ENCODE measurements at places on chromosomes 5 and 9.

- DNase-seq = no peak
These were observed 14.4 kb upstream of the TMOD1 start for GRCh38 chr9:97487107-97487506.

DNA sequence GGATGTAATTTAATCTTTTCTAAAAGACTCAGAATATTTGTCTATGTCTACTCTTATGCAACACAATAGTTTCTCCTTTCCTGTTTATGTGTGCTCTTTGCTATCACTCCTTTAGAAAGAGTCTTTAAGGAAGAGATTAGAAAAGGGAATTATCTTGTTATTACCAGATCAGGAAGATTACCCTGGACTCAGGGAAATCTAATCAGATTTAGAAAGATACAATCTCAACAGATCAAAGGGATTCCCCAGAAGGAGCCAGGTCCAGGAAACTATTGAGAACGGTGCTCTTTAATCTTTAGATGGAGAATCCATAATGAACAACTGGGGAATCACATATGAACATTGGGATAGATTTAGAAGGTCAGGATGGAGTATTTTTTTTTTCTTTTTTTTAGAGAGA is 32.4 kb upstream of the ZFR start:
- no peak for DNase-seq

DNA sequence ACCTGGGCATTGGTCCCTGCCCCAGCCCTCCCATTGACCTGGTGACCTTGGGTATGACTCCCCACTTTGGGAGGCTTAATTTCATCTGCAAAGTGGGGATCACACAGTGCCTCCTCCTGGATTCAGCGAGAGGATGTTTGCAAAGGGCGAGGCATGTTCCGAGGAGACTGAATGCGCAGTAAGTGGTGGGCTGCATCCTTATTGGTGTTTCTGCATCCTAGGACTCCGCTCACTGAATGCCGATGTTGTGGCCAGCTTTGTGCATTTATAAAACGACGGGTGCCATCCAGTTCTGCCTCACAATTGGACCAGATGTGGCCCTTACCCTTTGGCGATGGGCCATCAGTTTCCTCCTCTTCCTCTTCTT is 23.5 kb upstream of the AIF1L start:
- no peak for DNase-seq

GRCh38 chr9:109789556-109789955 is 9.6 kb downstream of the PALM2AKAP2 start:
- no peak for DNase-seq

GRCh38 chr5:93574491-93575305 is 6.3 kb downstream of the NR2F1-AS1 start:
- DNase-seq = no peak

DNA sequence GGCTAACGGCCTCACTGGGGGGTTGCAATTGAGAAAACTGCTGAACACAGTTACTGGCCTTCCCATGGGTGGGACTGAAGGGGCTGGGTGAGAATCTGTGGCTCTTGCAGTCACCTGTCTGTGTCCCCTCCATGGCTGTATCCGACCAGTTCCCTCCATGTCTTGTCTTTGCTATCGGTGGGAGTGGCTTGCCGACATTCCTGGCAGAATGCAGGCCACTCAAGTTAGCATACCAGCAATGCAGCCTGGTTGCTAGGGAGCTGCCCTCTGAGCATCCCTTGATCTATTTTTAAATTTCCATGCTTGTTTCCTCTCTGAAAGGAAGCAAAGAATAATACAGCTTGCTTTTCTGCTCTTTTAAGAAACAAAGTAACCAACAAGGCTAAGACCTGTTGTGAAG is 1509.7 kb upstream of the WWC1 start:
- no peak for DNase-seq

DNA sequence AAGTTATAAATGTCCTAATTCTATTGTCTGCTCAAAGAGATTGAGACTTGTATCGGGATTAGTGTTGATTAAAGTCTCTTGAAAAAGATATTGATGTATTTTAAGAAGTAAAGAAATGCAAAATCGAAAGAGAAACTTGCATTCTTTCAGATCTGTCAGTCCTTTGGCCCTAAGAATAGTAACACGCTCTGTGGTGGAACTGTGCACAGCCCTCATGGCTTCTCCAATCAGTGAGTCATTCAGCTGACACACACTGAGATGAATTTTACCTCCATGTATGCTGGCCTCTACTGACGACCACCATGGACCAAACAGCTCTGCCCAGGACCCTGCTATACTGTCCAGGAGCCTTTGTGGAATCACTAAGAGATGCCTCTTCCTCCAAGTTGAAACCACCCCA is 232.4 kb downstream of the ESM1 start:
- no peak for DNase-seq

GRCh38 chr9:18923167-18923566 is 109.8 kb downstream of the SAXO1 start:
- no peak for DNase-seq

DNA sequence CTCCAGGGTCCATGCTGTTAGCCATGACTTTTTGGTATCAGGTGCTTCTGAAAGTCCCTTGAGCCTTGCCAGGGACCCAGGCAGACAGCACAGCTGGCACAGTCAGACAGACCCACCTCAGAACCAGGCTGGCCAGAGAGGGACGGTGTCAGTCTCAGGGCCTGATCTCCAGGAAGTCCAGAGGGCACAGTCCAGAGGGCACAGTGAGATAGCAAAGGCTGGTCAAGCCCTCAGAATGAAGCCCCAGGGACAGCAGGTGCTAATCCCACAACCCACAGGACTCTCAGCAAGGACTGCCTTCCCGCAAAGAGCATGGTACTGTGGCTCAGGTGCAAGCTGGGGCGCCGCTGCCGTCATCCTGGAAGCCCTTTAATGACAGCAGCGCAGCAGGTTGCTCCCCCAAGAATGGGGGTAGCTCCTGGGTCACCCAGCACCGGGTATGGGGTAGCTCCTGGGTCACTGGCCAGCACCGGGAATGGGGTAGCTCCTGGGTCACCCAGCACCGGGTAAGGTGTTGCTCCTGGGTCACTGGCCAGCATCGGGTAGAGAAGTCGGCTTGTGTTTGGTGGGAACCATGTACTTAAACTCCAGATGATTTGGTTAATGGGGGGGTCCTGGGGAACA is 105.6 kb upstream of the PHYKPL start:
- DNase-seq = no peak

- no peak for DNase-seq
These were observed 543.0 kb downstream of the MAT2B start for GRCh38 chr5:164048359-164048926.

DNA sequence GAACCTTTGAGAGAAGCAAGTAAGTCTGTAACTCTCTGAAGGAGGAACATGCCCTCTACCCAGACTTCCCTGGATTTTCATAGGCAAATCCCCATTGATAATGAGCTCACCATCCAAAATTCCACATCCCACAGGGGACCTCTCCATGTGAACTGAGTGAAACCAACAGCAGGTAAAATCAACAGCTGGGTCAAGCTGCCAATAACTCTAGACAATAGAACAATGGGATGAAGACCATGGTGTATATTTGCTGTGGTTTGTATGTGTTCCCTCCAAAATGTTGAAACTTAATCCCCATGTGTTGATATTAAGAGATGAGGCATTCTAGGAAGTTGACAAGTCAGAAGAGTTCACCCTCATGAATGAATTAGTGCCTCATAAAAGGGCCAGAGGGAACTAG is 110.2 kb upstream of the MYO10 start:
- no peak for DNase-seq

DNA sequence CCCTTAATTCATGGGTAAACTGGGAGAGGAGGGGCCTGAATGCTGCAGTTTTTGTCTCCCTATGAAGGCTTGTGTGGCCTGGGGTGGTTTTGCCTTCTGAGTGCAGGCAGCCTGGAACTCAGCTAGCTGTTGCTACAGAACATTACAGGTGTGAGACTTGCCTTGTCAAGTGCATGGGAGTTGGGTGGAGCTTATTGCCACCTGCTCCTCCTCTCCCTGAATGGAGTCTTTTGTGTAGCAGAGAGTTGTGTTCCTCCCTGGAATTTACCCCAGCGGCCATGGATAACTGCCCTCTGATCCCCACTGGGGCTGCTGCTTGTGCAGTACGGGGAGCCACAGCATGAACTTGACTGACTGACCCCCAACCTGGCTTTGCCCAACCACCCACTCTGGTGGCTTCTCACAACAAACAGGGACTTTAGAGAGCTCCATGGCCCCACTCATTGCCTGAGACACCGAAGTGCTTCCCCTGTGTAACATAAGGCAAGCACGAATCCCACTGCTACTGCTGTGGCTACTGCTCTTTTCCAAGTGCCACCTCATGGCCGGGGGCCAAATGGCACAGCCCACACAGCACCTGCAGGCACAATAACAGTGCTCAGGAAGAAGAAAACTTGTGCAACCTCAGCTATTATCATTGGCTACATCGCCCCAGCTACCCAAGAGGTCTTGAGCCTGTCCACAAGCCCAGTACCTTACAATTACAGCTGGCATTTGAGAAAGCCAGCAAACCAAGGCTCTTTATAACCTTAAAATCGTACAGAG is 942.9 kb downstream of the CDH18 start:
- no peak for DNase-seq

- no peak for DNase-seq
These were observed 172.4 kb downstream of the IRX2 start for GRCh38 chr5:2579126-2579525.

DNA sequence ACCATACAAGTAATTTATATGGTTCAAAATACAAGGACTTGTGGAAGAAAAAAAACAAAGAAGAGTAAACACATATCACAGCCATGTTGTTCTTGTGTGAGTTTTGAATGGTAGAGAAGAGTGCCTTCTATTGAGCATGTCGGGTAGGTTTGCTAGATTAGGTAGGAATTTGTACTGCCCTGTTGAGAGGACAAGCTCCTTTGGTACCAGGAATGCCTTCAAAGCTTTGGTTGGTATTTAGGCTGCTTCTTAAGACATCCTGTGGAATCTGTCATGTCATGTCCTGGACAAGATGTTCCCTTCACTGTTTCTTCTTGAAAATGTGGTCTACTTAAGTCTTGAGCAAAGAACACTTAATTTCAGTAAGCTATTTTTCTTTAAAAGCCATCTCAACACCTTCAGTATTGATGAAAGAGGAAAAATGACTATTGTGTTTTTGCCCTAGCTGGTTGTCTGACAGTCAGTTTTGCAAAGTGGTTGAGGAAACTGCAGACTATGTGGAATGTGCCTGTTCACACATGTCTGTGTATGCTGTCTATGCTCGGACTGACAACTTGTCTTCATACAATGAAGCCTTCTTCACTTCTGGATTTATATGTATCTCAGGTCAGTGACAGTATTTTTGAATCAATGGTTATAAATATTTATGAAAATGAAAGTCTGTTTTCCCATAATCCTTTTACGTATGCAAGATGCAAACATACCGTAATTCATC is 296.9 kb downstream of the ADGRV1 start:
- no peak for DNase-seq

DNA sequence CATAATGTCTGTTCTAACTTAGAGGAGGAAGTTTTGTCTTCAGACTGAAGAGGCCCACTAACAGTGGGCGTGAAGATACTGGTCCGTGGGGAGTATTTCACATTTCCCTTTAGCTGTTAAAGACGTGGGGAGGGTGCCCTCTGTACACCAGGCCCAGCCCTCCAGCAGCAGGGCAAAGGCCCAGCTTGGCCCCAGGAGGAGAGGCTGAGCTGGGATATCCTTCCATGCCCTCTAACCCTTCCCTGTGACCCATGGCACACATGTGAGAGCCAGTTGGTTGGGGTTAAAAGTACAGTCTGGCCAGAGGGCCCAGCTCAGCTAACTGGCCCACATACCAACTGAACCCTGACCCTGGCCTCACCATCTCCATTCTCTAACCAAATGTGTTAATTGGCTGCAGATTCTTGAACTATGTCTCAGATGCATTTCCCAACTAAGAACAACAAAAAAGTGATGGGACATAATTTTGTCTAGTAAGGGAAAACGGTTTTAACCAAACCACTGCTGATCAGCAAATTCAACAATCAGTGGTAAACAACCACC is 74.4 kb downstream of the LHFPL2 start:
- DNase-seq = no peak

- no peak for DNase-seq
These were observed 41.2 kb upstream of the CTSL start for GRCh38 chr9:87684627-87685219.

- no peak for DNase-seq
These were observed 81.9 kb downstream of the DMRTA1 start for GRCh38 chr9:22528485-22528884.

GRCh38 chr9:97388721-97389238 is 23.1 kb upstream of the TDRD7 start:
- no peak for DNase-seq

GRCh38 chr5:116318091-116318854 is 233.4 kb downstream of the COMMD10 start:
- DNase-seq = no peak

GRCh38 chr5:134600600-134600999 is 32.0 kb downstream of the SAR1B start:
- no peak for DNase-seq

DNA sequence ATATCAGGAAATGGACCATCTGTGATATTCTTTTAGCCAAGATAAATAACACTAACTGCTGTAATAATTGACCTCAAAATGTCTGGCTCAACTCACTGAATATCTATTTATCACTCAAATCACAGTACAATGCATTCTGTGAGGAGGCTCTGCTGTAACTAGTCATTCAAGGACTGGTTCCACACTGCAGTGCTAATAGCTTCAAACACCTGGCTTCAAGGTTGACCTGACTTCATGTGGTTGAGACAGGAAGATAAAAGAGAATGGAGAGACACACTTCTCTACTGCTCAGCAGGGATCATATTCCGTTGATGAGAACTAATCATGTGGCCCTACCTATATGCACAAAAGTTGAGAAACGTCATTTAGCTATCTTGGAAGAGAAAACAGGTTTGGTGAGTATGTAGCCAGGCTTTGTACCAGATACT is 3.4 kb upstream of the RHOBTB3 start:
- no peak for DNase-seq

DNA sequence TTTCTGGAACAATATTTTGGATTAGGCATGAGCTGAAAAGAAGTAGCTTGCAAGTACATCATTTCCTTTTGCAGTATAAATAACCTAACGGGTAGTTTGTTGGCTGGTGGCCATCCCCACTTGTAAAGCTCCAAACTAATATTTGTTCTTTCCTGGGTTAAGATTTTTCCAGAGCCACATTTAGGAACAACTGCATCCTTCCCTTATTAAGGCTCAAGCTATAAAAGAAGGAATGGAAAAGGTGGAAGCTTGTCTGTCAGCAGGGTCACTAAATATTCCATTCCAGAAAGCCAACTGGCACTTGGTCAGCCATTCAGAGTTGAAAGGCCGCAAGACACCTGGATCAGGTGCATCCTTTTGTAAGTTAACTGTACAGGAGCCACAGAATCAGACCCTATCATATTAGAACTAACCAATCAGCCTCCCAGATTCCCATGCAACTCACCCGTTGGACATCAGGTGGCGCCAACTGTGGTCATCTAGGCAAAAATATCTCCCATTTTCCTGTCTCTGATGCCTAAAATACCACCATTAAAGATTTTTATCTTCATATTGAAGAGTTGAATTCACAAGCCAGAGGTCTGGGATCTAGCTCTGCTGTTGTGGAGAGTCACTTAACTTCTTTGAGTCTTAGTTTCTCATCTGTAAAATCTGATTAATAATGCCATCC is 82.9 kb downstream of the PTCD2 start:
- DNase-seq = no peak

- DNase-seq = no peak
These were observed 148.9 kb upstream of the IRX2 start for GRCh38 chr5:2900360-2900759.

Measured in activated CD8-positive, alpha-beta memory T cell treated with anti-CD3 and anti-CD28 coated beads for 1 hour (primary cell).